Osteoblast (primary cell): ENCODE measurements at places on chromosomes 16 and 17.

DNA sequence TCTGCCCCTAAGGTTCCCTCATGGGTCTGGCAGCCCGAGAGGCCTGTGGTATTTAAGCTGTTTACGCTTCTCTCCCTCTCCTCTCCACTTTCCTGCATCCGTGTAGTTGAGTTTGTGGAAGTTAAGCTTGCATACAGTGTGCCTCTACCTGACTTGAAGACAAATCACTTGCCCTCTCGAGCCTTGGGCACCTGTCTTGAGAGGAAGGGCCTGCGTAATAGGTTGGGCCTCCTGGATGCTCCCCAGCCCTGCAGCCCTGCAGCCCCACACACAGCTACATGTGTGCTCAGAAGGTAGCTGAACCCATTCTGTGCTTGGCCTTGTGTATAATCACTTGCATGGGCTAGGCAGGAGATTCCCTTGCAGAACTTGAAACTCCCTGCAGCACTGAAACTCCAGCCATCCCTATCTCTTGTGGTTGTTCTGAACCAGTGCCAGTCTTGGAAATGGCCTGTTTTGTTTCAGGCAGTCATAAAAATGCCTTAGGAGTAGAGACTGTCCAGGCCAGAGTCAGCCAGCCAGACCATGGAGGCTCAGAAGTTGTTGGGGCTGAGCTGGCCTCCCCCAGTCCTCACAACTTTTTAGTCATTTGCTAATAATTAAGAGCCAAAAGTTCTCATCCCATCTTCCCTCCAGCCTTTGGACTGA is 134.6 kb downstream of the CLEC16A start:
- DNase-seq: no peak

- DNase-seq: no peak
Measured at GRCh38 chr17:68780596-68780995, 174.6 kb downstream of the ABCA8 start.

DNA sequence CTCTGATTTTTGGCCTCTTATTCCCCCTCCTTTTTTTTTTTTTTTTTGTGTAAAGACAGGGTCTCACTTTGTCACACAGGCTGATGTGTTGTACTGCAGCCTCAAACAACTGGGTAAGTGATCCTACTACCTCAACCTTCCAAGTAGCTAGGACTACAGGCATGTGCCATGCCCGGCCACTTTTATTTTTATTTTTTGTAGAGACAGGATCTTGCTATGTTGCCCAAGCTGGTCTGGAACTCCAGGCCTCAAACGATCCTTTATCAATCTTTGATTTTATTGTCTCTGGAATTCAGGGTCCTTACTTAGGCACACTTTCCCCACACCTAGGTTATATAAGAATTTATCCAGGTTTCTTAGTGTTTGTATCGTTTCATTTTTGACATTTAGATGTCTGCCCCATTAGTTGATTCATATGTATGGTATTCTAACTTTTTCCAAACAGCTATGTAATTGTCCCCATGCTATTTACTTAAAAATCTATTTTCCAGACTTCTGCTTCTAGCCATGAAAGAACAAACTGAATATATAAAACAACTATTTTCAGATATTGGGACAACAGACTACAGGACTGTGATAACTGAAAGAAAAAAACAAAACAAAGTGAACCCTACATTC is 13.9 kb downstream of the CMC2 start:
- DNase-seq: no peak

GRCh38 chr16:22888791-22889190 is 74.8 kb downstream of the HS3ST2 start:
- DNase-seq: no peak

GRCh38 chr16:24998201-24998600 is 17.0 kb downstream of the ARHGAP17 start:
- DNase-seq: no peak

DNA sequence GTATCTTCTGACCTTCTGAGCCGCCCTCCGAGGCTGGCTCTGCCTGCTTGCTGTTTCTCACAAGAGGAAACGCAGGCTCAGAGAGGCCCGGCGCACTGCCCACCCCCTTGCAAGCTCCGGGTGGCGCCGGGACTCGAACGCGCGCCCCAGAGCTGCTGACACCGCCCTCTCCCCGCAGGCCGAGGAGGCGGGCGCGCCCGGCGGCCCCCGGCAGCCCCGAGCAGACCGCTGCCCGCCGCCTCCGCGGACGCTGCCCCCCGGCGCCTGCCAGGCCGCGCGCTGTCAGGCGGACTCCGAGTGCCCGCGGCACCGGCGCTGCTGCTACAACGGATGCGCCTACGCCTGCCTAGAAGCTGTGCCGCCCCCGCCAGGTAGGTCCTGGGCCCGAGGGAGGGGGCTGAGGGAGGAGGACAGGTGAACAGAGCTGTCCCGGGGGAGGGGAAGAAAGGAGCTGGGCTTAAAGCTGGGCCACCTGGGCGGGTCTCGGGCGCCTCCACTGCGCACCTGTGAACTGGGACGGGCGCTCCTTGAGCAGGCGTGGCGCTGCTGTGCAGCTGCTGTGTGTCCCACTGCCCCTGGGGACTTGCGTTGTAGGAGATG is 18.2 kb downstream of the WFDC1 start:
- DNase-seq: no peak
